ENCODE measurements at places on chromosomes 1 and 21.

DNA sequence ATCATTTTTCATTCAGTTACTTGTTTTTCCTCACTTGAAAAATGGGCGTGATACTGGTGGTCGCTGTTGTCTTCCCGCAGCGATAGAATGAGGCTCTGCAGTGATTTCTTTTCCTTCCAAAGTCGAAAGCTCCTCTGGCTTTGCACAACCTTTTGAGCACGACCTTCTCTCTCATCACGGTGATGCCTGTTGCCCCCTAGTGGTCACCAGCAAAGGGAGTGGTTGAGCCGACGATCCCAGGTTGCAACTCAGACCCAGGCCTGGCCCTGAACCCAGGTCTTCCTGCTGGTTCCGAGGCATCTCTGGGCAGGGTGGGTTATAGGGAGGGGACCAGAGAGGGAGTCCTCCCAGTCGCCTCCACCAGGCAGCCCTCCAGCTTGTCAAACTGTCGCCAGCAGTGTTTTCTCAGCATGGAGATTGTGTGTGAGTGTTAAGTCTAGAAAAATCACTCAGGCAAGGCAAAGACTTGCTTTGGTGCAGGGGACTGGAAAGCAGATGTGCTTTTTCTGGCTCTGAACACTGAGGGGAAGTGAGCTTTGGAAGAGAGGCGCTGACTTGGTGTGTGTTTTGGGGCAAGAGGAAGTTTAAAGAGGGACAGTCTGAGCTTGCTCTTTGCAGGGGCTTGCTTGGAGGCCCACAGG is 285.3 kb downstream of the CAMTA1 start:
- DNase-seq: peak; percentile 5

GRCh38 chr1:1236945-1237873 is 5.2 kb downstream of the B3GALT6 start:
- DNase-seq: no peak

DNA sequence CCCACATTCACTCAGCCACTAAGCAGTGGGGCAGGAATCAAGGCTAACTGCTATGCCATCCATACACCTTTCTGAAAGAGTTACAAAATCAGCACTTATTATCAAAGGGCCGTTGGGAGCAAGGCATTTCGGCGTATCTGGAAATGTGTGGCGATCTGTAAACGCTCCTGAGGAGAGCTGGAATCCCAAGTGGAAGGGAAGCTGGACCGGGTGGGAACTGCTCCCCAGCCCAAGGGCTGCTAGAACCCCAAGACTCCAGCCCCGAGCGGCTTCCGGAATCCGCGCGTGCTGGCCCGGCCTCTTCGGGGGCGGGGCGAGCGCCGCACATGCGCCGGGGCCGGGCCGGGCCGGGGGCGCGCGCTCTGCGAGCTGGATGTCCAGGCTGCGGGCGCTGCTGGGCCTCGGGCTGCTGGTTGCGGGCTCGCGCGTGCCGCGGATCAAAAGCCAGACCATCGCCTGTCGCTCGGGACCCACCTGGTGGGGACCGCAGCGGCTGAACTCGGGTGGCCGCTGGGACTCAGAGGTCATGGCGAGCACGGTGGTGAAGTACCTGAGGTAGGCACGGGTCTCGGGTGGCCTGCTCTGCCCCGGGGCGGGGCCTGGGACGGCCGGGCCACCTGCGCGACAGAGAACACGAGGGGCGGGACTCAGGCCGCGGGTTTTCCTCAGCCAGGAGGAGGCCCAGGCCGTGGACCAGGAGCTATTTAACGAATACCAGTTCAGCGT is at the start of gene NAXE:
TSS of gene NAXE (plus strand) at position 345 of the 726 bp plus-strand sequence. CDS start at position 374, 29 bp downstream.
- DNase-seq: peak; percentile 47

GRCh38 chr1:178537382-178538090 is 24.6 kb downstream of the TEX35 start:
- no peak for DNase-seq

- DNase-seq: no peak
Measured at GRCh38 chr1:3473381-3473844, 18.9 kb downstream of the ARHGEF16 start.

GRCh38 chr1:96234299-96234698 is 487.3 kb upstream of the PTBP2 start:
- no peak for DNase-seq

DNA sequence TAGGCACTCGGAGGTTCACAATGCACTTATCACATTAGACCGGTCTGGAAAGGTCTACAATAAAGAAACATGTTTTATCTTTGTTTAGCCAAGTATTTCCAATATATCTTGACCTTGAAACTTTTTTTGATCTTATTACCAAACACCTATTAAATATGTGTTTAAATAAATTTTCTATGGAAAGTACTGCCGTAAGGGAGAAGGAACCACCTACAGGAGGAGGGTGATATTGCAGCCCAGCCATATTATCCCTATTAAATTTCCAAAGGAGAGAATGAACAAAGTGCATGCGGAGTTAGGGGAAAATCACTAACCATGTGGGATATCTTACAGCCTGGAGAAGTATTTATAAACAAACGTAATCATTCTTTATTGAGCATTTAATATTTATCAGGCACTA is 14.5 kb downstream of the BRINP2 start:
- no peak for DNase-seq

DNA sequence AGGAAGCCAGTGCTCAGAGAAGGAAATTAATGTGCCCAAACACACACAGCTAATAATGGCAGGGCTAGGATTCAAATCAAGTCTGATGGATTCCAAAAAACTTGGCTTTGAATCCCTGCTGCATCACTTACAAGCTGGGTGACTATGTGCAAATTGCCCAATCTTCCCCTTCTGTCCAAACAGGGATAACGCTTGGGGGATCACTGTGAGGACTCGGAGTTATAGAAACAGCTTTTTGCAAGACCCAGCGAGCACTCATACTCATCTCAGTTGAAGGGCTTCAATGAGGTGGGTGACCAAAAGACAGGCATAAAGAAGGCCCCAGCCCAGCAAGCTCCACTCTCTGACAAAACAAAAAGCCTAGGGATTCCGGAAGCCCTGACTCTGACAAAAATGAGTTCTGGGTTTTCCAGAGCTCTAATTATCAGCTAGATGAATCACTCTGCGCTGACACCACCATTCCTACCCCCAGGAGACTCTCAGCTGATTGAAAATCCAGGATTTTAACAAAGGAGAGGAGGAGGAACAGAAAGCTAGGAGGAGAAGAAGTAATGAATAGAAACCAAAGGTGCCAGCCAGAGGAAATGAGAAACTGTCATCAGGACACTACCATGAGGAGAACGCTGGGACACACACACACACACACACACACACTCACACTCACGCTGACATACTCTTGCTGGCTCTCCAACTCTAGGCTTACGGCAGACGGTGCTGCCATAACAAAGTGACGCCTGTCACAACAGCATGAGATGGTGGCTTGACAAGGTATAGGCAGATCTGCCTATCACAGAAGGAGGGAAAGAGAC is 1.6 kb upstream of the STK40 start:
- no peak for DNase-seq

GRCh38 chr1:6800745-6801144 is 15.5 kb downstream of the CAMTA1 start:
- no peak for DNase-seq

GRCh38 chr1:55150880-55151588 is 64.1 kb downstream of the USP24 start:
- DNase-seq: no peak

DNA sequence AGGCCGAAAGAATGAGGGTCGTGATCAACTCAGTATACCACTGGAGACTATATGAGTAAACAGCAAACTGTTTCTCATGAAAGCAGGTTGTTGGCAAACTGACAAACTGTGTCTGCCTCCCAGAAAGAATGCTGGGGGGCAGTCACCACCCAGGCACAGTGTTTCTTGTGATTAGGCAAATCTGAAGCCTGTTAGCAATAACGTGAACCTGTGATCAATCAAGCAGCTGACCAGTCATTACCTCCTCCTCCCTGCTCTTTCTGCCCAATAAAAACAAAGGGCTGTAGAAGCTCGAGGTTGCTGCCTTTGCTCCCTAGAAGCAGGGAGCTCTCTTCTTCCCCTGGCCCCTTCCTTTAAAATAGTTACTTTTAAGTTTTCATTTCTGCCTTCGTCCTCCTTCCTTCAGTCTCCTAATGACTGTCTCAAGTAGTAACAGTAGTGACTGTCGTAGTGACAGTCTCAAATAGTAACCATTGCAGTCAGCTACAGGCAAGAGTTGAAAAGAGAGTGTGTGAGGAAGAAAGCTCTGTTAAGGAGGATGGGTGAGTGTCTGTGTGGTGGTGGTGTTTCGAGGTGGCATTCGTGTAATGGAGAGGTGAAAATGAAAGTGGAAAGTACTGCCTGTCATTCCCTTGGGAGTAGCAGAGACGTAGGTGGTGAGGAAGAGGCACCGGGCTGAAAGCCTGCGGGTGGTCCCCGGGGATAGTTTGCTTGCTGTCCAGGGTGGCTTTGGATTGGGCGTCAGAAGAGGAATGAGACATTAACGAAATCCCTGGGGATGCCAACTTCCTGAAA is 14.5 kb downstream of the HHAT start:
- no peak for DNase-seq

DNA sequence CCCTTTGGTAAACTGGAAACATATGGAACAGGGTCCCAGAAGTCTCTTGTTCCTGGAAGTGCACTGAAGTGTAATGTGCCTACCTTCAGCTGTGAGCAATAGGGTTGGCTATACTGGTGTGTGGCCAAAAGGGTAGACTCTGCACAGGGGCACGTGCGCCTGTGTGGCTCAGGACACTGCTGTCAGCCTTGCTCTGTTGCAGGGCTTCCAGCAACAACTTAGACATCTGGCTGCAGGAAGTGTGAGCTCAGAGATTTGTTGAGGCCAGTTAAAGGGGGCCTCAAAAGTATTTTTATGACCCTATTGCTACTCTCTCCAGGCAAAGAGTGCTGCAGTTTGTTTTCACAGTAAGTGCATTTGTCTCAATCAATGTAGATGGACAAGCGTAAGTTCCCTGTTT is 7.5 kb downstream of the CTPS1 start:
- no peak for DNase-seq

- DNase-seq: no peak
Measured at GRCh38 chr1:43719063-43719462, 11.7 kb downstream of the ST3GAL3 start.

DNA sequence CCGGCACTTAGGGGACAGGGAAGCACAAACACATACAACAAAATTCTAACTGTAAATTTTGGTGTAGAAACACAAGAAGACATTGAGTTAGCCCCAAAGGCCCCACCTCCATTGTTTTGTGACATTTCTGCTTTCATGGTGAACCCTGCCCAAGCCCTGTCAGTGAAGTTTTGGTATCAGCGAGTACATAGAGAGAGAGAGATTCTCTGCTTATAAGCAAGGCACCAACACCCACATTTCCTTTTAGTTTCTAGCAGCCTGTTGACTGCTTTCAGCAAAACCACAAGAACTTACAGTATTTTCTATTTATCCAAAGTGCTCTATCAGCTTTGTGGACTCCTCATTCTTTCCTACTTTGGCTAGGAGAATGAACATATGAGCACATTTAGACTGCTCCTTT is 24.0 kb downstream of the ZNF124 start:
- DNase-seq: no peak
